ENCODE measurements at places on chromosomes 4 and X.

- DNase-seq: no peak
Observed at GRCh38 chr4:95549246-95550114, 707 bp upstream of the UNC5C start.

DNA sequence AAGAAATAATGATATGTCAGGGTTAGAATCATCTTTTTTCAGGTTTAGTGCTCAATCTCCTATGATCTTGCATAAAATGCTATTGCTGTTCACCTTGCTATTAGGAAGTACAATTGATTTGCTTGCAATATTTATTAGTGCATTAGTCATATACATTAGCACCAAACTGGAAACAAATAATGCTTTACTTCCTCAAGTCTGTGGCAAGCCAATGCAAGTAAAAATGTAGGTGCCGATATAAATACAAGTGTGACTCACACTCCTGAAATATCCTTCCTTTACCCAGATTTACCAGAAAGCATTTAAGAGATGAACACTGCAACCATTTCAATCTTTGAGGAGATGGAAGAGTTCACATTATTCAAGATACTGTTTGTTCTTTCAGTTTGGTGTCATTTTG is 1487.7 kb upstream of the ADGRL3 start:
- no peak for DNase-seq

DNA sequence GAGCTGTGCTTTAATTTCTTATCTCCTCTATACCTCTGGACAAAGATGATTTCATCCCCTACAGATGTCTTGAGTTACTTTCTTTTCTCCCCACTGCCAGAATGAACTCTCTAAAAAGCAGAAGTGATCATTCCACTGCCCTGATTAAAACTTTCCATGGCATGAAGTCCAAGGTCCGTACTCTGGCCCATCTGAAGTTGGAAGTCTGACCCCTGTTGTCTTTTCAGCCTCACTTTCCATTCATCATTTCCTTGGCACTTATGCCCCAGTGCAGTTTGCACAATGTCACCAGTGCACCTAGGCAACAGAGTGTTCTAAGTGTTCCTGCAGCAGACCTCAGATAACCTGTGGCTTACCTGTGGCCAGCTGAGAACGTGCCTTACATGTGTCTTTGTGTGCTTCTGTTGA is 242.4 kb downstream of the FRAS1 start:
- DNase-seq: no peak

GRCh38 chr4:96649536-96649935 is 809.6 kb downstream of the PDHA2 start:
- DNase-seq: no peak

DNA sequence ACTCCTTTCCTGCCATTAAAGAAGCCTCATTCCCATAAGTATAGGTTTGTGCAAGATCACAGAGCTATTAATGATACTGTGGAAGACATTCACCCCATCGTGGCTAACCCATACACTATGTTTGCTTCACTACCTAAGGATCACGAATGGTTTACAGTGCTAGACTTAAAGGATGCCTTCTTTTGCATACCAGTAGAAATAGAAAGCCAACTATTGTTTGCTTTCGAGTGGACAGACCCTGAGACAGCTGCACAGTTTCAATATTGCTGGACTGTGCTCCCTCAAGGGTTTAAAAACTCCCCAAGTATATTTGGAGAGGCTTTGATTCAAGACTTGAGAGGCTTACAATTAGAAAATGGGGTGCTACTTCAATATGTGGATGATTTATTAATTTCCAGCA is 16.0 kb upstream of the PAPSS1 start:
- DNase-seq: no peak

- DNase-seq: no peak
Observed at GRCh38 chr4:2767046-2767704, 11.0 kb upstream of the TNIP2 start.

DNA sequence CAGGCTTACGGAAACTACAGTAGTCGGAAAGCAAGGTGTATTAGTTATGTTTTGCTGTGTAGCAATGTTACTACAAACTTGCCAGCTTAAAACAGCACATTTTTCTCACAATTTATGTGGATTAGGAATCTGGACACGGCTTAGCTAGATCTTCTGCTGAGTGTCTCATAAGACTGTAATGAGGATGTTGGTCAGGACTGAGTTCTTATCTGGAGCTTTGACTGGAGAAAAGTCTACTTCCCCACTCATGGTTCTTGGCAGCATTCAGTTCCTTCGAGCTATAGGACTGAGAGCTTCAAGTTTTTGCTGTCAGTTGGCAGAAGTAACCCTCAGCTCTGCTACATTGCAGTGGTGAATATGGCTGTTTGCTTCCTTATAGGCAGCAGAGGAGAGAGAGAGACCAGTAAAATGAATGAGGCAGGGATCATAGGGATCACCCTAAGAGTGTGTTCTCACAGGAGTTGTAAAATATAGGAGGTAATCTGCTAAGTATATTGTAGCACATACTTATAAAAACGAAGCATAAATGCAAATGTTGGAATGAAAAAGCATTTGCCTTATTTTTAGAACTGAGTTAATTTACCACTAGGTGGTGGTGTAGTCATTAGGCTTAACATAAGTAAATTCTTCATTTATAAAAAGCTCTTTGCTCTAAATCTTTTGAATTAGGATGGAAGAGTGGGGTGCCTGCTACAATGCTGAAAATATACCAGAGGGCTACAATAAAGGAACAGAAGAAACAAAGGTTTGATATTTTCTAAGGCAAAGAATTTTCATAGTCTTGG is 38.6 kb downstream of the ALG13 start:
- no peak for DNase-seq

GRCh38 chr4:145679520-145679919 is 426 bp upstream of the C4orf51 start:
- DNase-seq: no peak

GRCh38 chr4:155546451-155546850 is 120.2 kb upstream of the GUCY1A1 start:
- no peak for DNase-seq

DNA sequence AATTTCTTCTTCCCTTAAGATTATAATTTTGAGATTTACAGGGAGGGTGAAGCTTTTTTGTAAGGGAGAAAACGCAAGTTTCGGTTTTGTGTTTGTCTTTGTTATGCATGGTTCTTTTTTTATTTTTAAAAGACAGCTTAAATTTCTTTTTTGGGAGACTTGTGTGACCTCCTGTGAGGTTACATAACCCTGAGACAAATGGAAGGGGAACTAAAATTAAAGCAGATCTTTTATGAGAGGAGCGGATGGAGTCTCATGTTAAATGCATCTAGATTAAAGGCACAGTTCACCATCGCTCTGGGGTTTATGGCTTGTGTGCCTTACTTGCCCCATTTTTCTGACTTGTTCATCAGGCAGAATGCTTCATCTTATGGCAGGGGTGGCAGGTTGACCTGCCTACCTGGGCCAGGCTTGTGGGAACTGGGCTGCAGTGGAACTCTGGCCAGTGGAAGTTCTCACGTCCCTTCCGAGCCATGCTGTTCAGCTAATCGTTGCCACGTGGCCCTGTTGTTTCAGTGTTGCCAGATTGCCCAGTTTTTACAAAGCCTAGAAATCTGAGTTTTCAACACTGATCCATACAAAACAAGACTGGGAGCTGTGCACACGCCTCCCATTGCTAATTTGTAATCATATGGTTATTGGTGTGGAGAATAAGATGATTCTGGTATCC is 291.8 kb downstream of the ARHGAP10 start:
- no peak for DNase-seq

DNA sequence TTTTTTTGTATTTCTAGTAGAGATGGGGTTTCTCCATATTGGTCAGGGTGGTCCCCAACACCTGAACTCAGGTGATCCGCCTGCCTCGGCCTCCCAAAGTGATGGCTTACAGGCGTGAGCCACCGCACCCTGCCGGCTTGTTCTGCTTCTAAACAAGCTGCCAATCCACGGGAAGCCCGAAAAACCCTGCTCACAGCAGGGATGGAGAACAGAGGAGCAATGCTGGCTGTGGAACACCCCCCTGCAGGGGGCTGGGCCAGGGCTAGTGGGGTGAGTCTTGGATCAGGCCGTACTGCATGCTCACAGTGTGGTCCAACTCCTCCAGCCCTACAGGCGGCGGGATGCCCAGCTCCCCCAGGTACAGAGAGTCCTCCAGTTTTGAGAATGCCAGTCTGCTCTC is 38.1 kb upstream of the ARHGAP6 start:
- no peak for DNase-seq

DNA sequence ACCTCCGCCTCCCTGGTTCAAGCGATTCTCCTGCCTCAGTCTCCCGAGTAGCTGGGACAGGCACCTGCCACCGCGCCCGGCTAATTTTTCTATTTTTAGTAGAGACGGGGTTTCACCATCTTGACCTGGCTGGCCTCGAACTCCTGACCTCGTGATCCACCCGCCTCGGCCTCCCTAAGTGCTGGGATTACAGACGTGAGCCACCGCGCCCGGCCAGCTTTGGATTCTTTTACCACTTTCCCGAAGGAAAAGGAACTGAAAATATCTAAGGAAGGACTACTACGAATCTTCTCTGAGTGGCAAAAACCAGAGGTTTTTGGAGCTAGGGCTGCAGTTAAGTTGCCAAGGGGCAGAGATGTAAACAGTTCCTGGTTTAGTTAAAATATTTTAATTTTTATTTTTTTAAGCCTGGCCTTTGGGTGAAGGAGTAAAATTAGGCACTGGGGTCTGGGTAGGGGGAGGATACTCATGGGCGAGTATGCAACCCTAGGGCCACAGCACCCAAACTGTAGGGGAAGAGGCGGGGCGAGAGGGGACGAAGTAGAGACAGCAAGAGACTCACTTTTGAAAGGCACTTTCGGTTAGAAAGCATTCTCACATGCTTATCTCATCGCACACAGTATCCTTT is 525 bp upstream of the CISD2 start:
- DNase-seq: no peak

DNA sequence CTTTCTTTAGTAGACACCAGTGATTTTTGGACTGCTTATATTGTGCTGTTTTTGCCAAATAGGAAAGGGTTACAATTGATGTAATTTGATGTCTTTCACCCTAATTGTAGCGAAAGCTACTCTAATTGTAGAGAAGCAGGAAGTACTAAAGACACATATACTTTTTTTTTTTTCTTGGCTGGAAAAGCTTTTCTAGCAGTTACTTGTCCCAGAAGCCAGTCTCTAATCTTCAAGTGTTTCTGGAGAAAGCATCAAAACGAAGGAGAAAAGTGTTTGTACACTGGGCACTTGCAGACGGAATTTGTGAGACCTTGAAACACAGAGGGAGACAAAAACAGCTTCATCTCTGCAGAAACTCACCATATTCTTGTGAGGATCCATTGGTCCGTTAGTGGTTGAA is 616.5 kb upstream of the LCORL start:
- DNase-seq: no peak

DNA sequence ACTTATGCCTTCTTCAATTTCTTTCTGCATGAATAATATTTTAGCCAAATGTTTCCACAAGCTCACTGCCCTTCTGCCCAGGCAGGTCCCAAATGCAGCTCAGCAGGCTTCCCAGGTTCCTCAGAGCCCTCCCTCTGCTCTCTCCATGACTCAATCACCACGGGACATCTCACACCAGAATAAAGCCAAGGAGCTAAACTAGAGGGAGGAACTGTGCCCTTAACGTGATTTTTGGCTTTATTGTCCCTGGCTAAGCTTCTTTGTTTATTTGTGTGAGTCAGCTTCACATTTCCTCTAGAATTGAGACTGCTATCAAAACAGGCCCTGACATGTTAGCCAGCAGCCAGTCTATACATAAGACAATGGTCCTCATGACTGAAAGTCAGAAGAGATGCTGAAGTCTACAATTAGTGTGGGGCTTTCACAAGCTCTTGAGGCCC is 186.4 kb upstream of the GALNT7 start:
- no peak for DNase-seq

GRCh38 chr4:109548655-109549054 is 11.4 kb upstream of the MCUB start:
- DNase-seq: no peak

GRCh38 chr4:66032571-66032970 is 362.3 kb upstream of the EPHA5 start:
- DNase-seq: no peak

- no peak for DNase-seq
Observed at GRCh38 chr4:8919651-8920288, 48.1 kb upstream of the HMX1 start.

GRCh38 chr4:88955580-88956380 is 101.2 kb downstream of the FAM13A start:
- DNase-seq: no peak

GRCh38 chr4:52657292-52657617 is 1.8 kb downstream of the USP46 start:
- no peak for DNase-seq

GRCh38 chrX:132216806-132217202 is 2.4 kb downstream of the RAP2C start:
- DNase-seq: no peak

GRCh38 chr4:74543231-74543781 is 98.4 kb downstream of the AREG start:
- no peak for DNase-seq

DNA sequence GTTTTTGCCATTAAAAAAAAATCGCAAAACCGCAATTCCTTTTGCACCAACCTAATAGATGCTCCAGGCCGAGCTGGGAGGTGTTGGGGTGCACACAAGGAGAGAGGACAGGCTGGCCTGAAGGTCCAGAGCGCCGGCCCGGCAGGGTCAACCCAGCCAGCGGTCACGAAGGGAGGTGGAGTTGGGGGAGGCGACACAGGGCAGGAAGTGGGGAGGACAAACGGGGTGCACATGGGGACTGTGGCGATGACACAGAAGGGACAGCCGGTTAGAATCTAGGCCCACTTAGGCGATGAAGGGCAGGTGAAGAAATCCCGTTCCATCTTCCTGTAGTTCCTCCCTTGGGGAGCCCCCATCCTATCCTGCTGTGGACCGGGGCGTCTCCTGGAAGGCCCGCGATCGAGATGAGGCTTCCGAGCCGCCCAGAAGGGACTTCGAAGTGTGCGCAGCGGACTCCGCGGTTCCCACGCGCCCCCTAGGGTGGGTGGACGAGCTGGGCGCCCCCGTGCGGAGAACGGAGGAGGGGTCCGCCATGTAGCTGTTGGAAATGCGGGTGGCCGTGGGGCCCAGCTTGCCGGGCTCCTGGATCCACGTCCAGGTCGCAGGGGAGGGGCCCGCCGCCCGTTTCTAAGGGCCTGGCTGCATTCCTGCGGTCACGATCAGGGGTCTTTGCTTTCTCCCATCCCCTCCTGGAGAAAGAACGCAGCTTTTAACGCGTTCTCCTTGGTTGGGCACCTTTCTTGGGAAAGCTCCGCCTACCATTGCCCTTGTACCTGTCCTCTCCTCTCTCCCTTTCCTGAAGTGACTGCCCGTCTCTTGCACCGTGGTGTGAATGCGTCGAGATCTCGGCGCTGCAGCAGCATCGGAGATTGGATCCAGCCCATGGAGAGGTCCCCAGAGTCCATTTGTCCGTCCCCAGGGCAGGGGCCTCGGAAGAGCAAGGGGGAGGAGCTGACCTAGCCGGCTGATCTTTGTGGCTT is 17.0 kb upstream of the HPF1 start:
- no peak for DNase-seq

DNA sequence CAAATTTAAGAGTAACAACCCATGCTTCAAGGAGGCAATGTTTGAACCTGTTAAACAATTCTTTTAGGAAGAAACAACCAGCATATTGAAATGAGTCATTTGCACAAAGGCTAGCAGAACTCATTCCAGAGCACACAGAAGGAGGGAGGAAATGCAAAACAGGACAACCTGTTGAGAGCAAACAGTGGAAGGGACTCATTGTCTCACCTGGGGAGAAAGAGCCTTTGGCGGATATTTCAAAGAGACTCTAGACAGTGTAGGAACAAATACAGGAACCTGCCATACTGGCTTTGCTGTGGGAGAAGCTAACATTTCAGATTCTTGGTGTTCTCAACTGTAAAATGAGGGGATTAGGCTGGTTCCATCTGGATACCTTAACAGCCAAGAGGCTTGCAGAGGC is 14.8 kb upstream of the RASGEF1B start:
- no peak for DNase-seq

- DNase-seq: peak; percentile 27
Observed at GRCh38 chrX:23694606-23695005, 27.3 kb downstream of the PRDX4 start.
